Brain pericyte (primary cell): ENCODE measurements at places on chromosomes 16 and 17.

DNA sequence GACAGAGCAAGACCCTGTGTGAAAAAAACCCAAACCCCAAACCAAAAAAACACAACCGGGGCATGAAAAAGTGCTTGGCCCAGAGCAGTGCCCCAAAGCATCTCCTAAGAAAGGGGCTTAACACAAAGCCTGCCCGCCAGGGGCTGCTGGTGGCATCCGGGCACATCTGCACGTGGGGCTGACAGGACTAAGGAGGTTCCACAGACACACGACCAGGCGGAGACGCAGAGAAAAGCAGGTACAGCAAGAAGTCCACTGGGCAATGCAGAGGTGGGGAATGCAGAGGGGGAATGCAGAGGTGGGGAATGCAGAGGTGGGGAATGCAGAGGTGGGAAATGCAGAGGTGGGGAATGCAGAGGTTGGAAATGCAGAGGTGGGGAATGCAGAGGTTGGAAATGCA lies 109.2 kb downstream of the ZNF778 start:
- DNase-seq: no peak

DNA sequence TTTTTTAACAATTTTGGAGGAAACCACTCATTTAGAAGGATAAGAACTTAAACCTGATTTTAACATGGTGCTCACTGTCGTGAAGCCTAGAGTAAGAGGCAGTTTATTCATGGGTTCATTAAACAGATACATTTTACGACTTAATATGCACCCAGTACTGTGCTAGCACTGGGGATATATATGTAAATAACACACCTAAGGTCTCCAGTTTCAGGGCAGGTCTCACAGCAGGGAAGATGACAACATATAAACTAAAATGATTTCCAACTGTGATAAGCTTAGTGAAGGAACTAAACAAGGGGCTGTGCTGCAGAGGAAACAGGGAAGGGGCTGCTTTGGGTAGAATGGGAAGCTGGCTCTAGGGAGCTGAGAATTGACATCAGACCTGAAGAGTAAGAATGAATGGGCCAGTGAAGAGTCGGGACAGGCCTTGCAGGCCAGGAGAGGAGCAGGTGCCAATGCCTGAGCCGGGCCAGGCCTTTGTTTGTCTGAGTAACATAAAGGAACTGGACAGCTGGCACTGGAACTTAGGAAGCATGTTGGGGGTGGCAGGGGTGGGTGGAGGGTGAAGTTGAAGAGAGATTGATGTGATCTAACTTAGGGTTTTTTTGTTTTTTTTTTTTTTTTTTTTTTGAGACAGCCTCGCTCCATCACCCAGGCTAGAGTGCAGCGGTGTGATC lies 12.1 kb downstream of the NT5M start:
- DNase-seq: no peak

GRCh38 chr17:28858801-28859355 lies 4.1 kb downstream of the ERAL1 start:
- no peak for DNase-seq

DNA sequence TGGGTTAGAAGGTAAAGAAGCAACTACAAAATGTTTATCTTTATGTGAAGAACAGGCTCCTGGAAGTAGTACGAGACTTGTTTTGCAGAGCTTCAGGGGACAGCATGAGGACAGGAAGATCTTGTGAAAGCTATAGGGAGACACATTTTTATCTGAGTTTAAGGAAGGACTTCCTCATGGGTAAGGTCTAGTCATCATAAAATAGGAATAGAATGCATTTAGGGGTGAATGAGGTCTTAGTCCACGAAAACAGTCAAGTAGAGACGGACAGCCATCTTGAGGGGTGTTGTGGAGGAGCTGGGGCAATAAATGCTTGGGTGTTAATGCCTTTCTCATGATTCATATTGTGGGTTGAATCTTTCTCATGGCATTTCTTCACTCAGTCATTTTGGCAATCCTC lies 24.3 kb downstream of the KCNJ16 start:
- DNase-seq: no peak

- no peak for DNase-seq
These were observed 25.3 kb downstream of the MGRN1 start for GRCh38 chr16:4649744-4650442.

DNA sequence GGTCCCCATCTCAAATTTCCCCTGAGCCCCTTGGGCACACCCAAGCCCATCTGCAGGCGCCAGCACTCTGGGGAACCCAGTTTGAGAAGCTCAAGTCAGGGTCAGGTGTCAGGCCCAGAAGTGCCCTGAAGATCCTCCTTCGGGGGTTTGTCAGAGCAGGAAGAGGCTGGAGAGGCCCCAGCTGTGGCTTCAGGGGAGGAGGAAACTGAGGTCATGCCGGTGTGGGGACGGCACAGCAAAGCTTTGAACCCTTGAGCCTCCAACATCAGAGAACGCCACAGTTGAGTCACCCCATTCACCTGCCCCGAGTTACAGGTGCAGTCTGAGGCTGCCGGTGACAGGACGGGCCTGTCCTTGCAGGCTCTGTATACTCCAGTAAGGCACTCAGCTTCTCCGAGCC lies 140.2 kb upstream of the CIBAR2 start:
- no peak for DNase-seq

DNA sequence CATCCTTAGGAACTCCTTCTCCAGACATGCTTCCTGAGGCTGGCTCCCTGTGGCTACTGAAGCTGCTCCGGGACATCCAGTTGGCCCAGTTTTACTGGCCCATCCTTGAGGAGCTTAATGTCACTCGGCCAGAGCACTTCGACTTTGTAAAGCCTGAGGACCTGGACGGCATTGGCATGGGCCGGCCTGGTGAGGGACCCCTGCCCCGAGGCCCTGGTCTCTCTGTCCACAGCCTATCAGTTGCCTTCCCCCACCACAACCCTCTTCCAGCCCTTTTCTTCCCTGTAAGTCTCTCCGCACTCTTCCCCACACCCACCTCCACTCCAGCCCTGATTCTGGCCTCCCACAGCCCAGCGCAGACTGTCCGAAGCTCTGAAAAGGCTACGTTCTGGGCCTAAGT lies 2.0 kb downstream of the TNK1 start:
- no peak for DNase-seq

DNA sequence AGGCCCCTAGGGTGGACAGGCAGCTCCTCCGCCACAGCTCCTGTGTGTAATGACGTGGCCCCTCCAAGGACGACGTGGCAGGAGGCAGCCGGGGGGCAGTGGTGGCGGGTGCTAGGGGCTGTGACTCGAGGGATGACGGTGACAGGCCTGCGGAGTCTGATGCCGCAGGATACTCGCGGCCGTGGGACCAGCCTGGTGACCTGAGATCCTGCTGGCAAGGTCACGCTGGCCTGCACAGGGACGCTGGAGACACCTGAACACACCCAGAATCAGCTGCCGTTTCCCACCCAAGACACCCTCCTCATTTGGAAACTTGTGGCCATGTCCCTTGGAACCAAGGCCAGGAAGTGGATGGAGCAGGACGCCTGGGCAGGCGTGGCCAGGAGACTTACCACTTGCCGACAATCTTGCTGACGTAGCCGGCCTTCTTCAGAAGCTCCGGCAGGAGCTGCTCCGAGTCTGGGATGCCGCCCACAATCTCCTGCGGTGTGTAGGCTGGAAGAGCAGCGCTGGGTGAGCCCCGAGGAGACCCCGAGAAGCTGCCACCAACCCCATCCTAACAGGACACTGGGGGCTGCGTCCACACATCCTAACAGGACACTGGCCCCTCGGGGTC lies 16.0 kb downstream of the GALNS start:
- no peak for DNase-seq

GRCh38 chr16:19831678-19832077 lies 53.0 kb downstream of the GPRC5B start:
- no peak for DNase-seq

DNA sequence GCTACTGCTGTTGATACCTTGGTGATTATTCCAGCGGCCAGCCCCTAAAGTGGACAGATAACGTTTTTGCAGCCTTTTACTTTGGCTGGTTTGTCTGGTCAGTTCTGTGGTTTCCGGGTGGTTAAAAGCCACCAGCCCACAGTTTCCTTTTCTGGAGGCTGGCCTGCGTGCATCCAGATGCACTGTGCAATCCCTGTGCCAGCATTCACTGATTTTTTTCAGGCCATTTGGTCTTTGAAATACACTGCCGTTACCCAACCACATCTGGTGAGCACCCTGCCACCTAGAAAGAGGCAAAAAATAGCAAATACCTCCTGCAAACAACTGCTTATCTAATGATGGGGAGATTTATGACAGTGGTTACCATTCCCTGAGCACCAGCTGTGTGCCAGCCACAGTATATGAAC lies 797 bp downstream of the NUDT7 start:
- DNase-seq: no peak

DNA sequence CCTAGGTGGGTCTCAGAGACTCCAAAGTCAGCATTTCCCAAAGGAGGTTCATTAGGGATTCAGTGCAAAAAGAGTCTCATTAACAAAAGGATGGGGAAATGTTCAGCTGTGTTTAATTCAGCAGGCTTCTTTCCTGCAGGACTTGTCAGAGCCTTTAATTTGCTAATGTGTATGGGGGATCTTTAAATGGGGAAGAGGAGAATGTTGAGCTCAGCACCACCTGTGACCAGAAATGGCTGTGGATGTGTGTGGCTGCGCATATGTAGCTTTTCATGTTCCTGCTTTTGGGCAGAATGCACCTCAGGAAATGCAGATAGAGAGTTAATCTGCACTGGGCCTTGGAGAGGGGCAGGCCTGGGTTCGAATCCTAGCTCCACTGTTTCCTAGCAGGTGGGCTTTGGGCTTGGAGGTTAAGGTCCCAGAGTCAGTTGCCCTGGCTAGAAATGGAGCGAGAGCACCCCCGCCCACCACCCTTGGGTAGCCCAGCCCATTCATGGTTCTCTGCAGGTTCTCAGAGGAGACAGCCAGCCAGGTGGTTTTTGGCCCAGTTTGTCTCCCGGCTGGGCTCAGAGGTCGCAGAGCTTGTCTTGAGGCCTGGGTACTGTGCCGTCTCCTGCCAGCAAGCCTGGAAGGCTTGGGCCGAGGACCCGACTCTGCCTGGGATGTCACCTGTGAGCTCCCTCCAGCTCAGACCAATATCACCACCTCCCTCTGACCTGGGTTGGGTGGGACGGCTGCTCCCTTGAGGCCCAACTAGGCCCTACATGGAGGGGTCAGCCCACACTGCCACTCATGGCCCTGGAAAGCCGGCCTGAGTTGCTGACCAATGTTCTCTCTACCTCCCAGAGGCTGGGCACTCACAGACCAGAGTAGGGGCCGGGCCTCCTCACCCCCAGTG lies 9.3 kb downstream of the ADCY7 start:
- DNase-seq: no peak
